ENCODE measurements at places on chromosomes 2 and 18.

GRCh38 chr2:233262562-233262961 is 11.1 kb downstream of the ATG16L1 start:
- no peak for DNase-seq

GRCh38 chr2:25169073-25169470 is 692 bp upstream of the POMC start:
- no peak for DNase-seq

- no peak for DNase-seq
Observed at GRCh38 chr2:175793648-175794047, 208.4 kb downstream of the LNPK start.

DNA sequence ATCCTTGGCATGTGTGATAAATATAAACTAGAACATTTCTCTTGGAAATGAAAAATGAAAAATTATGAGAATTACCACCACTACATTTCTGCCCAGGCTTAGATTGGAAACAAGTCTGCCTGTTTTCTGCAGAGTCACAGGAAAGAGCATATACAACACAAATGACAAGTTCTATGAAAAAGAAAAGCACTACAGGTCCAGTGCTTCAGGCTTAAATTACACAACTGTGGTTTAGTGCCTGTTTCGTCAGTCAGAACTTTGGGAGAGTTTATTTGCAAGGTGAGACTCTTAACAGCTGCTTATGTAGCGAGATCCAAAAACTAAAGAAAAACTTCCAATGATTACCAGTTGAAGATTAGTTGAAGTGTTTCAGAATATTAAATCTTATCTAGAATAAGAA is 68.9 kb downstream of the RTN4 start:
- DNase-seq: no peak

DNA sequence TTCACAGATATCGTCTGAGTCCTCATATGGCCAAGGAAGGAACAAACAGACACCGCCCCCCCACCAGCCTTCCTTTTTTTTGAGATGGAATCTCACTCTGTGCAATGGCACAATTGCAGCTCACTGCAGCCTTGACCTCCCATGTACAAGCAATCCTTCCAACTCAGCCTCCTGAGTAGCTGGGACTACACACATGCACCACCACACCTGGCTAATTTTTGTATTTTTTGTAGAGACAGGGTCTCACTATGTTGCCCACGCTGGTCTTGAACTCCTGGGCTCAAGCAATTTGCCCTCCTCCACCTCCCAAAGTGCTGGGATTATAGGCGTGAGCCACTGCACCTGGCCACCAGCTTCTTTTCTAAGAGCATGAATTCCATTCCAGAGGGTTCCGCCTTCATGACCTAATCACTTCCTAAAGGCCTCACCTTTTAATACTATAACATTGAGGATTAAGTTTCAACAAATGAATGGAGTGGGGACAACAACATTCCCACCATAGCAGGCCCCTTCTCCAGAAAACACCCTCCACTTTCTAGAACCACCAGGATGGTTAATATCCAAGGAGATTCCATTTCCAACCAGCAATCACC is 2.2 kb upstream of the TMBIM1 start:
- DNase-seq: no peak

DNA sequence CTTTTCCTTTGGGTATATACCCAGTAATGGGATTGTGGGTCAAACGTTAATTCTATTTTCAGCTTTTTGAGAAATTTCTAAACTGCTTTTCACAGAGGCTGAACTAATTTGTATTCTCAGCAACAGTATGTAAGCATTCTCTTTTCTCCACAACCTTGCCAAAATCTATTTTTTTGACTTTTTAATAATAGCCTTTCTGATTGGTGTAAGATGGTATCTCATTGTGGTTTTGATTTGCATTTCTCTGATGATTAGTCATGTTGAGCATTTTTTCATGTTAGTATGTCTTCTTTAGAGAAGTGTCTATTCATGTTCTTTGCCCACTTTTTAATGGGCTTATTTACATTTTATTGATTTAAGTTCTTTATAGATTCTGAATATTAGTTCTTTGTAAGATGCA is 145.5 kb downstream of the TRABD2A start:
- DNase-seq: no peak

DNA sequence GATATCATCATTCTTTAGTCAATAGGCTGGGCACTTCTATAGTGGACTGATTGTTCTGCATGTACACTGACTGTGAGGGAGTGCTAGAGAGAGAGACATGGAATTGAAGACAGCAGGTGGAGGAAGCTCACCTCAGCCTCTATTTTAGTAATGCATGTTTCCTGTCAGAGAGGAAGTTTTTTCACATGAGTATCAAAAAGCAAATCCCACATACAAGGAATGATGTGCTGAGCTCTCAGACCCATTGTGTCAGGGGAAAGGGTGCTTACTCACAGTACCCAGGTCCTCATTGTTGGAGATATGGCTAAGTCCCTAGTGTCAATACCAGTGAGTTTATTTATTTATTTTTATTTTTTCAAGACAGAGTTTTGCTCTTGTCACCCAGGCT is 9.9 kb upstream of the CDK15 start:
- no peak for DNase-seq

- no peak for DNase-seq
Observed at GRCh38 chr2:167756446-167756845, 490.9 kb downstream of the STK39 start.

DNA sequence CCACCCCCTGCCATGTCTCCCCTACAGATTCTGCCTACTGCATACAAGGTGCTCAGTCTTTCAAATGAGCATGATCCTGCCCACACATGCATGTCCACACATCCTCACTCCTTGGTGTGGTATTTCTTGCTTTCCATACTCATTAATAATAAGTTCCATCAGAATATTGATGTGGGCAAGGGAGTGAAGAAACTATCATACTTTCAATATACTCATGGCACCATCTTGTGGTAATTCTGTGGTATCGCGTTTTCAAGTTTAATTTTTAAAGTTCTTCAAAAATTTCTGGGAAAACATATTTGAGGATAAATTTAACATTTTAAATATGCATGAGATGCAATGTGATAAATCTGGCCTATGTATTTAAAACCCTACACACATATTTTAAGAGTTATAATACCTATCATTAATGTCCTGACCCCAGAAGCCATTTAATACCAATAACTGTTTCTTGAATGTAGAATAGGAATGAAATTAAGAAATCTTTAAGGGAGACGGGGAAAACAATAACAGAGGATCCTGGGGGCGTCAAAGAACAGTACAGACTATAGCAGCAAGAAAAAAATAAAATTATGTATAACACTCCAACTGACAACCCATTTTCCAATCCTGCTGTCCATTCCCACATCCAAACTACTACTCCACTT is 110.1 kb downstream of the ZNF385B start:
- DNase-seq: no peak

DNA sequence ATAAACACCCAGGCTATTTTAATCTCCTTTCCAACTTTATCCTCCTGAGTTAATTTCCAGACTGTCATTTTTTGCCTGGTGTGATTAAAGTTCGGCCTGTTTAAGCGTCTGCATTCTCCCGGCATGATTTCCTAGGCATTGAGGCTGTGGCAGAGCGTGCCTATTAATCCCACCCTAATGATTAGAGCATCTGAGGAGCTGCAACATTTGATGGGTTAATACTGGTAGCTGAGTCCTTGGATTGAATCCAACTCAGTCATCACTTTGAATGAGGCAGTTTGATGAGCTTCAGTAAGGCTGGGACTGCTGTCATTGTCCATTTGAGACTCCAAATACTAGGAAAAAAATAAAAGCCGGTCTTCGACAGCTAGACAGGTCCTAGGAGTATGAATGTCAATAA is 882.5 kb downstream of the SLC4A3 start:
- DNase-seq: no peak

DNA sequence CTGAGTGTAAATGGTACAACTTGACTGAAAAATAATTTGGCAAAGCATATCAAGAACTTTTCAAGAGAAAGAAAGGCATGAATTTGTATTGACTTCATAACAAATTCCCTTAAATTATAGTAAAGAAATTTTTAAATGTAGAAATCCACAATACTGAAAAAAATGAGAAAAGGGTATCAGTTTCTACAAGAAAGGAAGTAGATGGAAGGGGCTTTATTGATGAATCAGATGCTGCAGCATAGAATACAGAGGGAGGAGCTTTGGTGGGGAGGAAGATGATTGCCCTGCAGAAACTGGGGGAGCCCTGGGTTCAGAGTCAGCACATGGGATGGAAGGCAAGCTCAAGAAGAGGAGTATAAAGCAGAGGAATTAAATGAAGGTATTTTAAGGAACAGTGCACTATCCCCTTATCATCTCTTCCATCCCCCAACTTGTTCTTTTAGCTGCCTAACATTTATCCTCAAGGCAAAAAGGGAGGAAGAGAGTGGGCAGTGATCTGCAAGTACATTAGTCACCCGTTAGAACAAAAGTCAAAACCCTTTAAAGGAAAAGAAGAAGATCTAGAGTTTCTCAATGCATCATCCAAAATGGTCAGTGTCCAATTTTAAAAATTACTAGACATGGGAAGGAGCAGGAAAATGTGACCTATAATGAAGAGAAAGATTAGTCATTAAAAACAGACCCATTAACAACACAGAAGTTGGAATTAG is 77.7 kb downstream of the KCTD18 start:
- DNase-seq: no peak

GRCh38 chr2:32865399-32866068 is 81.2 kb upstream of the LTBP1 start:
- no peak for DNase-seq

DNA sequence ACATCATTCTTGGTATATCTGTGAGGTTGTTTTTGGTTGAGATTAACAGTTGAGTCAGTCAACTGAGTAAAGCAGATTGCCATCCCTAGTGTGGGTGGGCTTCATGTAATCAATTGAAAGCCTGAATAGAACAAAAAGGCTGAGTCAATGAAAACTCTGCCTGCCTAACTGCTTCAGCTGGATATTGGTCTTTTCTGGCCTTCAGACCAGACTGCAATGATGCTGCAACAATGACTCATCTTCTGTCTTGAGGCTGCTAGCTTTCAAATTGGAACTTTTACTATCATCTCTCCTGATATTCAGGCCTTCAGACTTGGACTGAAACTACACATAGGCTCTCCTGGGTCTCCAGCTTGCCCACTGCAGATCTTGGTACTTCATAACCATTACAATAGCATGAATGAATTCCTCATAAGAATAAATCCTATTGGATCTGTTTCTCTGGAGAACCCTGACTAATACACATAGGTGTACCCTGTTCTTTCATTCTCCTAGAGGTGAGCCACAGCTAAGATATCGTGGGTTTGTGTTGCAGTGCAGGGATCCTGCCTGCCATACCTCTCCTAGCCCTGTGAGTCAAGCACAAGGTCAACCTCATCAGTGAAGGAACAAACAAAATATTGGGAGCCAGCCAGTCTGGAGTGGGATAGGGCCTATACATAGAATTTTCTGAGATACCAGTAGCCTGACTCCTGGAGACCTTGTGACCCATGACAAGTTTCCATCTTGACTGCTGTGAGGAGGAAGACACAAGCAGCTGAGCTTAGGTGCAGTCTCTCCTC is 473.8 kb downstream of the DCC start:
- DNase-seq: no peak

DNA sequence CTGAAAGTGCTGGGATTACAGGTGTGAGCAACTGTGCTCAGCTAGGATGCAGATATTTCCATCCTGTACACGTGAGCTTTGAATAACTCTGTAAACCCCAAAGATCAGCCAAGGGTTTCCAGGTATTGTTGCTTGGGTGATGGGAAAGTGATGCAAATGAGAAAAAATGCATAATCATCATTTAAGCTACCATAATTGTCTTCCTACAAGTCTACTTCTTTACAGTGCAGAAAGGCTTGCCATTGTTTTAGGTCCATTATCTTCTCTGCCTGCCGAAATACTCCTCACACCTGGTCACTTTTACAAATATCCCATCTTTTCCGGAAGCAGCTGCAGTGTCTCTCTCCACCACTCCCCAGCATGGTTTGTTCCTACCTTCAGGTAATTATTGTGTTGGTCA is 259.8 kb upstream of the CCDC68 start:
- DNase-seq: no peak

DNA sequence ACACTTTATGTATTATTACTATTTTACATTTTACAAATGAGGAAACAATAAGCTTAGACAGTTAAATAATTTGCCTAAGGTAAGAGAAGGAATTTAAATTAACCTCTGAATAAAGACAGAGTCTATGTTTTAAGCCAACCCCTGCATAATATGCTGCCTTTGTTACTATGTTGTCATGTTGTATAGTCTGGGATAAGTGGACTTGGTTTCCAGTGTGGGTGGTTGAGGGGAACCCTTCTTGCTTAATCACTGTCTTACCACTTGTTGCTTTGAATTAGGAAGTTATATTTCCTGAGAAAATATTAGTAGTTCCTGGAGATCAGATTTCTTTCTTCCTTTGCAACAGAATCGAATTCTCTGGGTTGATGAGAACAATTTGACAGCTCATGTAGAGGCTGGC is 52.6 kb downstream of the AGPS start:
- no peak for DNase-seq

- no peak for DNase-seq
Observed at GRCh38 chr18:10559553-10560451, 34.0 kb downstream of the NAPG start.

DNA sequence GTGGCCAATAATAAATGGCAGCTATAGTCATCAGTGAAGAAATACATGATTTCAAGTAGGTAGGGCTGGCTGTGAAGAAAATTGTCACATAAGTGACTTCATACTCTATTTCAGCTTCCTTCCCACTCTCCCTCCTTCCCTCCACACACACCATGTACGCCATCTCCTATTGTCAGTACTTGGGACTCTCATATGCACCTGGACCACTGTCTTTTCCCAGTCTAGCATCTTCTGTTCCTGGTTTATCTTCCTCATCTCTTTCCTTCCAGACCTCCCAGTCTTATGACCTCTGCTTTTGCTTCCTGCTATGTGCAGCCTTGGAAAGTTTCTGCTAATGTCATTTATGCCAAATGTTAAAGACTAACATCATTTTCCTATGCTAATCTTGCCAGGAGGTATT is 35.0 kb downstream of the HNMT start:
- DNase-seq: no peak

DNA sequence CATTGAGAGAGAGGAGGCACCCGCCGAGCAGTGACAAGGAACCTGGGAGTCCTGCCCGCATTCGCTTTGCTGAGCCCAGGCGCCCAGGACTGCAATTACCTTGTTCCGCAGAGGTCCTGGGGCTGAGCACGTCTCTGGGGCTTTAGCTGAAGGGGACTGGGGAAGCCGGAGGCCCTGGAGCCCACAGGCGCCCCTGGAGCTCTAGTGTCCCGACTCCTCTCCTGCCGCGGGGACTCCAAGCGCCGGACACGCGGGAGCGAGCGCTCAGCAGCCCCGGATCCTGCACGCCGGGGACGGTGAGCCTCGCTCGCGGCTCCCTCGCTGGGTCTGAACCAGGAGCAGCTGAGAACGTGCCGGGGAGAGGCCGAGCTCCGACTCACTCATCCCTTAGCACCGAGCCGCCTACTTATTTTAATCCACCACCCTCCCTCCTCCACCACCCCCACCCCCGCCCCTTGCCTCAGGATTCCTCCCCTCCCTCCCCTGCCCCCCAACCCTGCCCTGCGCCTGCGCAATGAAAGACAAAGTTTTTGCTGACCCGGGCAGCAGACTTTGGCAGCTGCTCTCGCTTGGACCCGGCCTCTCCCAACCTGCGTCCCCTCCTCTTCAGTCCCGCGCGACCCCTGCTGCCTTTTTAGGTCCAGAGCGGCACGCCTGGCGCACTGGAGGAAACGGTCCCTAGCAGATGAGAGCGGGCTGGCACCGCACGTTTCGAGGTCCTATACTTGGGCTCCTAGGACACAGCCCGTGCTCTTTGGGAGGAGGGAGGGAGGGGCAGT is at the start of gene OSR1:
TSS of gene OSR1 (minus strand) at position 382 of the 779 bp plus-strand sequence. CDS start 4,818 bp downstream, outside the sequence.
- DNase-seq: no peak

All from activated CD8-positive, alpha-beta memory T cell treated with anti-CD3 and anti-CD28 coated beads, Interleukin-2, amount 10 ng/mL, durations not matched to agents 7 days and 5 days (primary cell).